Left ventricle myocardium superior (tissue), 1 donor: ENCODE measurements at places on chromosomes 3 and 15. TPM values are rescaled to one million over a fixed set of nuclear protein-coding genes. Genes with fewer than 3 reads are reported as not detected.

GRCh38 chr3:173529062-173529711, 131.6 kb downstream of the NLGN1 start:
- no peak for DNase-seq

DNA sequence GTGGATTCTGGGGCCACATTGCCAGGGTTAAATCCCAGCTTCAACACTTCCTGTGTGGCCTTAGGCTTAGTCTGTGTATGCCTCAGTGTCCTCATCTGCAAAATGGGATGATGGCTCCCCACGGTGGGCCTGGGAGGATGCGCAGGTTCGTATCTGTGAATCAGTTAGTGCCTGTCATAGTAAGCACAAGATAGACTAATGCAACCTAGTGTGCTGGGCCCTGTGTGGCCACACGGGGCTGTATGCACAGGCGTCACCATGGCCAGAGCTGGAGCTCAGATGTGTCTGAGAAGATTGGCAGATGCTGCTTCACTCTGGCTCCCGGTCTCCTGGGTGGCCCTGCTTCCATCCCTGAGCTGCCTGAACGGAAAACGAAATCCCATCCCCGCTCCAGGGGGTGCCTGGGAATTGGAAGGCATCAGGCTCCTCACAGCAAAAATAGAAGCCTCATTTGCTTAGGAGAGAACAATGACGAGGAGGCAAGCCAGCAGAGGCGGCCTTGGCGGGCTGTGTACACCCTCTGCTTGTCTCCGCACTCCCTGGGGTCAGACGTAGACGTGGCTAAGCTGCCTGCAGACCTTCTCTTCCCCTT, 103.6 kb downstream of the APBA2 start:
- no peak for DNase-seq

GRCh38 chr3:25455441-25456132, 27.5 kb downstream of the RARB start:
- DNase-seq = peak; percentile 61

- DNase-seq = no peak
Observed at GRCh38 chr3:55525436-55525835, 38.3 kb upstream of the WNT5A start.

- no peak for DNase-seq
Observed at GRCh38 chr3:180808823-180809575, 103.5 kb upstream of the FXR1 start.

DNA sequence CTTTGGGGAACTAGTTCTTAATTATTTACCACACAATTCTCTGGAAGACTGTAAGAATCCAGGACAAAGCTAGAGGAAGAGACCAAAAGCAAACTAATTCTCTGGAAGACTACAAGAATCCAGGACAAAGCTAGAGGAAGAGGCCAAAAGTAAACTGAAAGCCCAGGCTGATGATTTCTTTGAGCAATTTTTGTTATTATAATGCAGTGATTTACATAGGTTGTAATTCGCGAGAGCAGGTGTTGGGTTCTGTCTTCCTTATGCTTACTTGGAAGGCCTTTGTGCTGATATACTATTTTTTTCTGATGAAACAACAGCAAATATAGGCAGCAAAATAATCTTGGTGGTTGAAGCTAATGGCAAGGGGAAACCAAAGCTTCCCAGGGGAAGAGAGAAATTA, 5.2 kb downstream of the SPTSSB start:
- no peak for DNase-seq

Gene ANKRD63
- 1.0 TPM for total RNA-seq

DNA sequence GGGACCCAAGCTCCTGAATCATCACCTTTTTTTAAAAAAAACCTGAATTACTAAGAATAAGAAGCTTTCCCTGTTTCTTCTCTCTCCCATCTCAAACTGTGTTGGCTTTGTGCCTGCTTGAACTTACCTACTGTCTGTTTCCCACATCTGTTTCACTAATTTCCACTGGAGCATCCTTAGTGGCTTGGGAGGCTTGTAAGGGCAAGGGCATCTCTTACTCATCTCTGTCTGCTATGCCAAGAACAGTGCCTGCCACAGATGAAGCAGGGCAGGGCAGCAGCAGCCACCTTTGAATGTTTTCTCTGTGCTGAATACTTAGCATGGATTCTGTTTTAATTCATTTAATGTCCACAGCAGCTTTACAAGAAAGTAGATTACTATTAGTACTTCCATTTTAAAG, 42.3 kb downstream of the SNRK start:
- no peak for DNase-seq

DNA sequence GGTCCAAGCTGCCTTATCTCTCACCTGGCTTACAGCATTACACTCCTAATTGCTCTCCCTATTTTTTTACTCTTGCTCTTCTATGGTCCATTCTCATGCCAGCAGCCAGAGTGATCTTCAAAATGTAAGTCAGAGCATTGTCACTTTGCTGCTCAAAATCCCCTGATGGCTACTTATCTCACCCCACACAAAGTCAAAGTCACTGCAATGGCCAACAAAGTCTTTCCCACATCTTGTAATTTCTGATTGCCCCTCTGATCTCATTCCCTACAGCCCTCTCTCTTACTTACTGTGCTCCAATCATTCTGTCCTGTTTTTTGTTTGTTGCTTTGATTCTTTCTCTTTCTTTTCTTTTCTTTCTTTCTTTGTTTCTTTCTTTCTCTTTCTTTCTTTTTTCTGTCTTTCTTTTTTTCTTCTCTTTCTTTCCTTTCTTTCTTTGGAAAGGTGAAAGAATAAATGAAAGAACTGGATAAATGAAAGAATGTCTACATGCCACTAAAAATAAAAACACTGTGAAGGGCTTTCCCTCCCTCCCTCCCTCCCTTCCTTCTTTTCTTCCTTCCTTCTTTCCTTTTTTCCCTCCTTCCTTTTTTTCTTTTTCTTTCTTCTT, 34.9 kb upstream of the TIPARP start:
- no peak for DNase-seq

Gene IQCF5
- not detected for total RNA-seq

Gene GOLGA8G
- total RNA-seq = not detected

- DNase-seq = no peak
Observed at GRCh38 chr15:97604677-97605076, 355.8 kb upstream of the ARRDC4 start.
